ENCODE measurements at places on chromosomes 12 and 14.
A peak's percentile ranks its signal among the peaks of the same experiment; 100 is the strongest.

- no peak for DNase-seq
Measured at GRCh38 chr14:21043974-21044618, 1.9 kb downstream of the RNASE7 start.

- DNase-seq: no peak
Measured at GRCh38 chr12:41743835-41744234, 400.8 kb downstream of the GXYLT1 start.

DNA sequence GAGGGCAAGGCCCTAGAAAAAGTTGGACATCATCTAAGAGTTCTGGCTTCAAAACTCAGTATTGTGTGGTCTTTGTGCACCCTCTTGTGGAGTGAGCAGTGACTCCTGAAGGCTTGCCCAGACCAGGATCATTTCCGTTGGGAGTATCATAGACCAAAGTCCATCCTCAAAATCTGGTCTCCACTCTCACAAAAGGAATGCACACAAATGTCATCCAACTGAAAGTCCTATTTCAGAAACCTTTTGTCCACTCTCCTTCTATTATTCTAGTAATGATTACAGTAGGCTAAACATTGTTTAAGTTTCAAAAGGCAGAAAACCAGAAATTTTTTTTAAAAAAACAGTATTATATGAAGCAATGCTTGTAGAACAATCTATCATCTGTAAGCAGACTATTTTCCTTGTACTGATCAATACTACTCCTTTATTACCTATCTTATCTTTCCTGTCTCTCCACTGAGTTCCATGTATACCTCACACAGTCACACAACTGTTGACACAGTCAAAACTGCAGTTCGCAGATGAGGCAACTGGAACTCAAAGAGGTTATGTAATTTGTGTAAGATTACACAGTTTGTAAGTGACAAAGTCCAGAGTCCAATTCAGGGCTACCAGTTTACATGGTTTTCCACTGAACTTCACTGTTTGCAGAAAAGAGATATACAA is 41.4 kb downstream of the COX16 start:
- DNase-seq: no peak

DNA sequence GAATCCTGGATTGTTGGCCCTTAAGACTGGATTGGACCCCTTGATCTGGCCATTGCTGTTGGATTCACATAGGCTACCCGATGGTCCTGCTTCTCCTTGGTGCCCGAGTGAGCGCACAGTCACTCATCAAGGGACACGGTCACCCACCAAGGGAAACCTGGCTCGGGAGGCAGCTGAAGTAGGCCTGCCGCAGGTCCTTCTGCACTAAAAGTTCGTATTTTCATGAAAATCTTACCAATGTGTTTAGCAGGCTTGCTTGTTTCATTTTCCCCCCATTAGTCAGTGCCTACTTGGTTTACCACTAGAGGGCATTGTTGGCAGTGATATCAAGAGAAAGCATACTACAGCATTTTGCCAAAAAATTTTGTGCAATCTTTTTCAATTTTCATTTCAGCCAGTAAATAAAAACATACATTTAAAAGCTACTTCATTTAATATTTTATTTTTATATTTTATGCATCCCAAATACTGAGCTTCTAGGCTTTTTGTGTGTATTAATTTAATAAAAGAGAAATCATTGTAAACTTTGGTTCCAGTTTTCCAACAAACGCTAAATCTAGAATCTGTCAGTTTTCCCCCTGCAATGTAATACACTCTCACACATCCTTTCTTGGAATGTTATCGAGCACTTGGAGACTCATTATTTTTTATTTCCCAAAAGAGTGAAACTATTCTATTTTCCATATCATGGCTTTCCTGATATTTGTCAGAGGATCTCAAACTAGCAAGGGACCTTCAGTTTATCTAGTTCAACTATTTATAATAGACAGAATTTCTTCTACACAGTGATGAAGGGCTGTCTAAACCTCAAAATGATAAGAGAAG is 116.7 kb downstream of the LMNTD1 start:
- peak; percentile 34 for DNase-seq

DNA sequence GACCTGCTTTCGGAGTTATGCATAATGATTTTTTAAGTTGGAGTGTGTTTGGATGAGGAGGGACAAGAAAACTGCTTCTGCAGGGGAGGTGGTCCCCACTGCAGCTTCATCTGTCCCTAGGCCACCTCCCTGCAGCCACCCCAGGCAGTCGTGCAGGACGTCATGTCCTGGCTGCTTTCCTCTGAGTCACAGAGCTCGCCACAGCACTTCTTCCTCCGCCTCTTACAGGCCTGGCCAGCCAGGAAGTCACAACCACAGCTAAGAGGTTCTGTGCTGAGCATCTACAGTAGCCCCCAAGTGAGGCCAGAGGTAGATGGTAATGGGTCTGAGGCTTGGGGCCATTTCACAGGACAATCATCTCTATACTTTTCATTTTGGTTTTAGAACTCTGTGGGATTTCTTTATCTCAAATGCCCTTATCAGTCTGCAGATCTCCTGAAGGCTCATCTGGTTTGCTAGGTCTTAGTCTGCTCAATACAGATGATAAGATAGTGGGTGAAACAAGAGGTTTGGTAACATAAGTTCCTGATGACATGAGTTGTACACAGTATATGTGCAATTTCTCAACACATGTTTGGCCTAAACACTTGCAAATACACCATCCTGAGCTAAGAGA is 106.4 kb downstream of the ARF6 start:
- peak; percentile 49 for DNase-seq

DNA sequence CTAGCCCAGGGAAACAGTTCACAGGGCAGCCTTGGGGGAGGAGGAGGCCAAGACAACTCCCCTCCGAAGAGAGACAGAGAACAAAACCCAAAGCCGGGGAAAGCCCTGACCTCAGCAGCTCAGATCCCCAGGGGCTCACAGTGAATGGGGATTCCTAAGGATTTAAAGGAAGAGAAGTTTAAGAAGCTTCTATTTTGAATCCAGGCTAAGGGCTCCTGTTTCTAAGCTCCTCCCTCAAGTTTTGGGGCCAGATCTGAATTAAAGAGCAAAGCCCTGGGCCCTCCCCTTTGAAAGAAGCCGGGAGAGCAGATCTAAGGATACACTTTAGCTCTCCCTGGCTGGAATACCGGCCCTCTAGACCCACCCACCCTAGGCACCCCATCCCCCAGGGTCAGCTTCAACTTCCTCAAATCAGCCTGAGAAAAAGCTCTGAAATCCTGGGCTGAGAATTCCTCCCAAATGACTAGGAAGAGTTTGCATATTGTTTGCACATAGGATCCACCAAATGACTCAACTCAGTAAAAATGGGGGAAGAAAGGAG is 3.9 kb downstream of the KDM2B start:
- DNase-seq: peak; percentile 83

GRCh38 chr12:57584050-57584449 is 6.9 kb upstream of the PIP4K2C start:
- no peak for DNase-seq

- DNase-seq: no peak
Measured at GRCh38 chr12:5615760-5616159, 183.9 kb downstream of the NTF3 start.

DNA sequence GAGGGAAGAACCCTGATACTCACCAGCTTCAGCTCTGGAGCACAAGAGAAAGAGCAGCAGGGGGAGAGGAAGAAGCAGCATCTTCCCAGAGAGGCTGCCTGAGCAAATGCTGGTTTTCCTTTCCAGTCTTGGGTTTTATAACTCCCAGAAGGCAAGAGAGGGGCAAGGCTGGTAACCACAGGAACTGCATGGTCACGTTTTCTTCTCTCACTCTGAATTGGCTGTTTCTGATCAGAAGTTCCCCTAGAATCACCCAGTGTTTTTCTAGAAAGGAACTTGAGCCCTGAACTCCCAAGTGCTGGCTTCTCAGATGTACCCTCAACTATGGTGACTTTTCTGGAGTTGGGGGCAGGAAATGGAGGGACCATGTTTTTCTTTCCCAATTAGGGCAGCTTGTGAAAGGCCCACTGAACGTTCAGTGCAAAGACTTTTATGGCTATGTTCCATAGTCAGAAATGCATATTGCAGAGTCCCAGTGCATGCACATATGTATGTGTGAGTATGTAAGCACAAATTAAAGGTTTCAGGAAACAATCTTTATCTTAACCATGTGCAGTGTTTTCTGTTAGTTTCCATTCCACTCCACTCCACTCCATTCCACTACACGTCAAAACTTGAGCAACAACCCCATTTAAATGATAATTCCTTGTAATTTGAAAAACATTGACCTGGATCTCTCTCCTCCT is at the start of gene CMA1:
Gene CMA1, minus strand, starts transcription at position 111 of the 686 bp plus-strand sequence. Its CDS starts 30 bp downstream, at position 81.
- DNase-seq: no peak

GRCh38 chr14:94659901-94660300 is 47.7 kb downstream of the SERPINA3 start:
- DNase-seq: no peak

DNA sequence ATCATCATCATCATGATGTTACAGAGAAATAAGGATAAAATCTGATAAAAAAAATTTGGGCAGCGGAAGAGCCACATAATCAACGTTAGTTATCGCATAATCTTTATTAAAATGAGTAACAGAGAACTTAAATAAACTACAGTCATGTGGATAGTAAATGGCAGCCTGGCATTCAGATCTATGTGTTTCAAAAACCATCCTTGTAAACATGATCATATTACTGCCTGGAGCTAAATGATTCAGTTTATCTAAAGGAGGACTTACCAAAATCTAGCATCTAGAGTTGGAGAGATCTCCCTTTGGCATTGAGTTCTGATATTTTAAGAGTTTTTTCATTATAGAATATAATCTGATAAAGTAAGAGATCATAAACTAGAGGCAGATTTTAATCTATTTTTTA is 200.1 kb upstream of the MGAT4C start:
- DNase-seq: no peak

- no peak for DNase-seq
Measured at GRCh38 chr12:10272467-10272866, 35.2 kb upstream of the KLRD1 start.

DNA sequence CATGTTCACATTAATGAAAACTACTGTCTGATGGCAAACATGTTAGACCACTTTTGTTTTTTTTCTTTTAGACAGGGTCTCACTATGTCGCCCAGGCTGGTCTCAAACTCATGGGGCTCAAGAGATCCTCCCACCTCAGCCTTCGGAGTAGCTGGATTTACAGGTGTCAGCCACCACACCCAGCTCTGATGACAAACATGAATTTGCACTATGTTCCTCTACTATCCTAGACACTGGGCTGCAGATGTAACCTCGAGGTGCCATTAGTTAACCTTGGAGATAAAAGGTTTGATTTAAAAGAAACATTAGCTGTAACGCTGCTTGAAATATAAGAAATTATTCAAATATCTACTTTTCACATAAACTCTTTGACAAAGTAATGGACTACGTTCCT is 8.1 kb downstream of the VPS37B start:
- no peak for DNase-seq

- DNase-seq: no peak
Measured at GRCh38 chr12:108905725-108906124, 25.8 kb downstream of the DAO start.

GRCh38 chr12:131425112-131426075 is 285.5 kb upstream of the SFSWAP start:
- no peak for DNase-seq
